ENCODE measurements at places on chromosomes 2 and 18.

DNA sequence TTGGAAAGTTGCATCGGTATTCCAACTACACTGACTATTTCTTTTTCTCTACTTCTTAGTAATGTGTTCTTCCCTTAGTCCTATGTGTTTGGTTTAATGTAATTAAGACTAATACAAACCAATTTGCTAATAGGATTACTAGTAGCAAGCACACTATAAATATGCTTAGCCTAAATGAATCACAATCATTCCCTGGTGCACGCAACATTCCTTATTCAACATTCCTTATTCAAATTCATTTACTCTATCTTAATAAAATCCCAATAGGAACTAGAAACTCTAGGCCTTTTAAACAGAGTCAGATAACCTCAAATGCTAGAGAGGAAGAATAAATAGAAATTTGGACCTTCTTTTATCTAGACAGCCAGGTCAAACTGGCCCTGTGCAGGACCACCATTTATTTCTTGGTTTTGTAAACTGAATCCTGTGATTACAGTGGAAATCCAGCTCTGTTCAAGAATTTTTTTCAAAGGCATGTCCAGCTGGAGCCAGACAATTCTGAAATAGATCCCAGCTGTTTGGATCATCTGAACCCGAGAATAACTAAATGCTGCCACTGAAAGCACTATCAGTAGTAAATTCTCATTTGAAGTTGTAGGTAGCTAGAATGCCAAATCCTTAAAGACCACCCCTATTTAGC lies 103.1 kb downstream of the PPP1R1C start:
- DNase-seq: no peak

DNA sequence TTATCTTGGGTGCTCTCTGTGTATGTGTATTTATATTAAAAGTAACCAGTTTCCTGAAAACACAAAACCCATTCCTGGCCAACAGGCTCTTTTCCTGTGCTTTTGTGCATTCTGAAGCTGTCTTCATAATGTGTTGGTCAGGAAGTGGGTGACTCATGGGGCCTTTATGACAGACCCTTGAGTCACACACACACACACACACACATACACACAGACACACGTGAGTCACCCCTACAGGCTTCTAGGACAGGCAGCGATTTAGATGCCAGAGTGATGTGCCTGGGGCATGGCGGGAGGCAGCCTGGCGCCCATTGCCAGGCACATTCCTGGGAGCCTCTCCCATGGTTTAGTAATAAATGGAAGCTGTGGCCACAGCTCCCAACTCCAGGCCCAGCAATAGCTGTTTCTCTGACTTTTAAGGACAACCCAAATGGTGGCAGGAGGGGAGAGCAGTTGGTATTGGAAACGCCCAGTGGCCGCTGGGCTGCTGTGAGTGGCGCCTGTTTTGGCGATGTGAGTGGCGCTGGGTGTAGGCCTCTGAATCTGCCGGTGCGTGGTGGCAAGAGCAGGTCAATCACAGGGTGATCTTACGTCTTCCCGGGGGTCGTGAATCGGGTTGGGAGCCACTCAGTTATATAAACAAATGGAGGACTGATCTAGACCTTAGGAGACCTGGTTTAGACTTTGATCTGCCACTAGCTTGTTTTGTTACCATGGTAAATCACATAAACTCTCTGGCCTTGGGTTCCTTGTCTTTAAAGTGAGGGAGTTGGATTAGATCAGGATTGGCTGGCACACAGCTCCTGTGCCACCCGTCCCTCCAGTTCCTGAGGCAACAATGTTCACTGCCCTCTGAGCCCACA lies 150.7 kb upstream of the DLX2 start:
- no peak for DNase-seq

- no peak for DNase-seq
These were observed 101.4 kb upstream of the PPP1CB start for GRCh38 chr2:28650266-28650584.

- DNase-seq: no peak
These were observed 68.0 kb upstream of the CRIM1 start for GRCh38 chr2:36287363-36288275.

DNA sequence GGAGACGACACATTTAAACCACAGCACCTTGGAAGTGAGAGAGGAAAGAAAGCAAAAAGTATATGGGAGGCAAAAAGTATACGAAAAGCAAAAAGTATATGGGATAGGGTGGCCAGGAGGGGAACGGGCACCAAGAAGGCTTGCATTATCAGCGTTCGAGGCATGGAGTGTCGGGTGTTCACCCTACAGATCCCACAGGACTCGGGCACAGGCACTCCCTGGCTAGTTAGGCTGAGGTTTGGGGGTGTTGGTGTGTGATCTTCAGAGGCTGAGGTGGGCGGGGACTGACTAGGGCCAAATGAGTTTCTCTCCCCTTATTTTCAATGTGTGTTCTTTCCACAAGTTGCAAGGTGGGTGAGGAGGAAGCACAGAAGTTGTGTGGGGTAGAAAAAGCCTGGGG lies 86.6 kb downstream of the EVA1A start:
- DNase-seq: no peak

- no peak for DNase-seq
These were observed 265.5 kb downstream of the TGIF1 start for GRCh38 chr18:3715231-3716080.

DNA sequence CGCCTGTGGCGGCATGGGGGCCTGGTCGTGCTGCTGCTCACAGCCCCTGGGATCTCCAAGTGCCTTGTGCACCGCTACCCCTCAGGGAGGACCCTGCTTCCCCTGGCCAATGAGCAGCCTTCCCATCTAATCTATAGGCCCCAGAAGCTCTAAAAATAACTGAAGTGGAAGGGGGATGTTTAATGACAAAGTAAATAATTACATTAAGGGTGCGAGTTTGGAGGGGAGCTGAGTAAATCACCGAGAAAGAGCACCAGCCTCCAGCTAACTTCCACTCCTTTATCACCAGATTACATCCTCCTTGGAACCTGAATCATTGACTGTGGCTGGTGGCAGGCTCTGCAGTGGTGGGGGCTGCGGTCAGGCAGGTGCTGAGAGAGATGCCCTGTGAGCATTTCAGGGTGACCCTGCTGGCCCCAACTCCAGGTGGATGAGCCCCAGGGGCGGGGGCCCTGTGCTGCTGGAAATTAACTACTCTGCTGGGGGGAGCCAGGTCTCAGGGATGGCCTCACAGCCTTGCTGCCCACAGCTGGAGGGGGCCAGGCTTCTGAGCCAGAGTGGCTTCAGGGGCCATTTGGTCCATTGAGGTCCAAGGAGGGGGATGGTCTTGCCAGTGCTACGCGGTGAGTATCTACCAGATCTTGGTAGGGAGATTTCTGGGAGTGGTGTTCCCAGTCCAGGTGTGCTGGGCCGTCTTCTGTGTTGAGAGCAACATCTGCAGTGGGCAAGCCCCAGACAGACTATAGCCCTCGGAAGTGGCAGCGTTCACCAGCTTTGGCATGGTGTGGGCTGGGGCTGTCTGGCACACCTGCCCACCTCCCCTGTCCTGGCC lies 74.2 kb downstream of the GLI2 start:
- DNase-seq: no peak

DNA sequence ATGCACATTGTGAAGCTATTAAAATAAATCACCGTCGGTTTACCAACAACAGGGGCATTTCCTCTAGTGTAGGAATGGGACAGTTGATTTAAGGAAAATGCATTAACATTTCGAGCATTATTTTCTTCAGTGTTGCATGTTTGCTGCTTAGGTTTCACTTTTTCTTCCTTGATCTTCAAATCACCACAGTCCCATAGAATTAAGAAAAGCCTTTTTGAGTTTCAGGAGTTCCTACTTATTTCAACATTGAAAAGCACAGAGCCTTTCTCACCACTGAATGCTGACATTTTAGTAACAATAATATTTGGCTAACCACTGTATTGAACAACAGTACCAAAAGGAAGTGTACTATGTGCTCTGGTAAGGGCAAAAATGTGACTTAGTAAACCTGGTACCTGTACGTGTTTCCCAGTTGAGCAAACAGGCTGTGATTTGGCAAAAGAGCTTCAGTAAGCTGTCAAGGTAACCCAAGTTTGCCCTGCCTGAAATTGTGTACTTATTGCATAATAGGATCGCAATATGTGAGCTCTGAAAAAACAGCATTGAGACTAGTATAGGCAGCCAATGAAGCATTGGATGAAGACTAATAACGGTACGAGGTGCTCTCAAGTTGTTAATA lies 2.2 kb downstream of the LRRTM4 start:
- DNase-seq: no peak

DNA sequence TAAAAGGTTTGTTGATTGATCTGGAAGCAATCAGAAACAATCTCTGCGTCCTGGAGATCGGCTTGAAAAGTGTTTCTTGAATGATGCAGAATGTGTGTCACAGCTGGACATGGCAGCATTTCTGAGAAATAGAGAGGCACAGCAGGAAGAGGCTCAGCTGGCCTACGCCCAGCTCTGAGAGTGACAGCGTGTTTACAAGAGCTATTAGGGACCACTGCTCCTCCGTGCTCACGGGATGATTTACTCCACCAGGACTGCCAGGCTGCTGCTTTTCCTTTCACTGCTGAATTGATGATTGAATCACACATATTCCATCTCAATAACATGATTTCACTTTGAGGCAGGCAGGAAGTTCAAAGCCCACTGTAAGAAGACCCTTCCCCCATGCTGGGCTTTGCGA lies 62.8 kb downstream of the GALNT14 start:
- no peak for DNase-seq

DNA sequence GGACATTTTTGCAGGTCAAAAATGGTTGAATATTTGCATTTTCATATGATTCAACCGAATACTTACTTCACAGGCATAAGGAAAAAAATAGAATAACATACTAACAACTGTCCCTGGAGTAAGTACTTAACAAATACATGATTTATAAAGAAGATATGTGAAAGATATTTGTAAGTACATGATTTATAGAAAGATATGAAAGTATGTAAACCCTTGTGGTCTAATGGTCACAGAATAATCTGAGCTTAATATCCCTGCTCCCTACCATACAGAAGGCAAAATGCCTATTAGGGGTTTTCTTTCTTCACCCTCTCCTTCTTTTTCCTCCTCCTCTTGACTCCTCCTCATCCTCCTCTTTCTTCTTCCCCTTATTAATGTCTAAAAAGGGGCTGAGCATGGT lies 20.6 kb upstream of the ACTR3 start:
- DNase-seq: no peak

DNA sequence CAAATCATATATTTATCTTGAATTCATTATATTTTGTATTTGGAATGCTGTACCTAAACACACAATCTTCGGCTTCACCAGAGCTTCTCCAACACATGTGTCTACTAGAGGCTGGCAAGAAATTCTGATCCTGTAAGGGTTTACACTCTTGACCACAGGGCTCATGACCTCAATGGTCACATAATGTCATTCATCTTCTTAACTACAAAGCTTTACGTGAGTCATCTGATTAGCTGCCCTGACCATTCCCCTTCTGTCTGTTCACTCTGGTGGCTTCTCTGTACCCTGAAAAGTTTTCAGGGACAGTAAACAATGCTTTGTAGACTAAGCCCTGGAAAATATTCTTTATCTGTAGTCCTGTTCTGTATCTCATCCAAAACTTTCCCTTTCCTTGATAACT lies 423.9 kb downstream of the CMPK2 start:
- no peak for DNase-seq

DNA sequence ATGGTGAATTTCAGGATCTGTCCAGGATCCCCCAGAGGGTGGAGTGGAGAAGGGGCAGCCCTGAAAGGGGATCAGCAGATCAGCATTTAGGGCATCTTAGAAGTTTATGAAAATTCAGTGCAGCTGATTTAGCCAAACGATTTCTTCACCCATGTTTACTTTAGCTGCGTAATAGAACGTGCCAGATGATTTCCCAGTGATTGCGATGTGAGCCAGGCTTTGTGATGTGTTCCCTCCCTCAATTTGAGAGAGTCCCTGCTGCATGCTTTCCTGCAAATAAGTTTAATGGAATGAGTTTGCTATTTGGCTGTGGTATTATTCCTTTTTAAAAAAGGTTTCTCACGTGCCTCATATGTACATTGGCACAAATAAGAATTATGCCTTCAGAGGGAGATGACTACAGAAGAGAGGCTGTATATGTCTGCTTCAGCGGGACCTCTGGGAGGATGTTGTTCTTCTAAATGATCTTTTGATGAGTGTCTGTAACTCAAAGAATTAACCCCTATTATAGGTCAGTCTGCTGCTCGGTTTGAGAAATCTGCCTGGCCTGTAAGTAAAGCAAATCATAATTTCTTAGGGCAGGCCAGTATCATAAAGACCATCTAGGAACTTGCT lies 111.9 kb downstream of the MRO start:
- DNase-seq: no peak

DNA sequence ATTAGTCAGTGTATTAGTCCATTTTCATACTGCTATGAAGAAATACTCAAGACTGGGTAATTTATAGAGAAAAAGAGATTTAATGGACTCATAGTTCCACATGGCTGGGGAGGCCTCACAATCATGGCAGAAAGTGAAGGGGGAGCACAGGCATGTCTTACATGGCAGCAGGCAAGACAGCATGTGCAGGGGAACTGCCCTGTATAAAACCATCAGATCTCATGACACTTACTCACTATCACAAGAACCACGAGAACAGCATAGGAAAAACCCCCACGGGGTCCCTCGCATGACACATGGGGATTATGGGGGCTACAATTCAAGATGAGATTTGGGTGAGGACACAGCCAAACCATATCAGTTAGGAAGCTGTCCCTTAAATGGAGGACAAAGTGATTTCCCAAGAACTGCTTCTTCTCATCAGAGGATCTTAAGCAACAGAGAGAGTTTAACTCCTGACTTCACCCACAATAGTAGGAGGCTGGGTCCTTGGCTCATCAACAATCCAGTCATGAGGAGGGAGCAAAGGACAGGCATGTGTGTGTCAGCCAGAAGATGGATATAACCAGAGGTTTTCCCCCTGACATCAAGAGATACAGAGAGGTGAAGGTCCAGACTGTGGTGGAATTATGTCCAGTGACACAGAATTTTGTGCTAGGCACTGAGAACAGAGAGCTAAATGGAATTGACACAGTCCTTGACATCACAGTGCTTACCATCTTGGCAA lies 203.8 kb upstream of the SH3BP4 start:
- no peak for DNase-seq

Data from T follicular helper cell (primary cell).